Choroid plexus epithelial cell (primary cell): ENCODE measurements at places on chromosomes 16 and 17.

DNA sequence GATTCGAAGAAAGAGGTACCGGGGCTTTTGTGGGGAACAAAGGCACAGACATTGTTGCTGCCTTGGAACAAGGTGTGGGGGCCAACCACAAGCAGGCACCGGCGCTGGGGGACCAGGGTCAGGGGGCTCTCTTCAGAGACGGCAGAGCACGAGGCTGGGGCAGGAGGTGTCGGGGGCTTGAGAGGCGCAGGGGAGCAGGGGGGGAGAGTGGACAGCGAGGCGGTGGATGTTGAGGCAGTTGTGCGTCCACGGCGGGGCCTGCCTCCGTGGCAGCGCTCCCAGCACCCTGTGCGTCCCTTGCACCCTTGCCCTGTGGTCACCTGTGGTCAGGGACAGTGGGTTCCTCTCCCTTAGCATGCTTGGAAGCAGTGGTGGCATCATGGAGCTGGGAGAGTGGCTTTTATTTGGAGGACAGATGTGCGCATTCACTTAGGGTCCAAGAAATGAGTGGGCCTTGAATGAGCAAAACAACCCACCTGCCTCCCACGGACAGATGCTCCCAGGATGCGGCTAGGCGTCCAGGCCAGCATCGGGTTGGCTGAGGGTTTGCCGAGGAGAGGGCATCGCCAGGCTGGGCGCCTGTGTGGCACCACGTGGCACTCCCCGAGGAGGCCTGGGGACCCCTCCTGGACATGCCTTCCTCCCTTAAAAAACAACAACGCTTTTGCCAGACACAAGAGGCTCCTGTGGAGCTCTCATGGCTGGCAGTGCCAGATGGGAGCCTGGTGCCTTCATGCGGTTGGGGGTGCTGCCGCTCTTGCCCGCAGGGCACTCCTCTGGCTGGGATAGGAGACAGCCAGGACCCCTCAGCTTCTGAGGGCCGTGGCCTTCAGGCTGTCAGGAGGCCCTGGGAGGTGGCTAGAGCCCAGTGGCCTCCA, 113.0 kb downstream of the BANP start:
- DNase-seq: no peak

DNA sequence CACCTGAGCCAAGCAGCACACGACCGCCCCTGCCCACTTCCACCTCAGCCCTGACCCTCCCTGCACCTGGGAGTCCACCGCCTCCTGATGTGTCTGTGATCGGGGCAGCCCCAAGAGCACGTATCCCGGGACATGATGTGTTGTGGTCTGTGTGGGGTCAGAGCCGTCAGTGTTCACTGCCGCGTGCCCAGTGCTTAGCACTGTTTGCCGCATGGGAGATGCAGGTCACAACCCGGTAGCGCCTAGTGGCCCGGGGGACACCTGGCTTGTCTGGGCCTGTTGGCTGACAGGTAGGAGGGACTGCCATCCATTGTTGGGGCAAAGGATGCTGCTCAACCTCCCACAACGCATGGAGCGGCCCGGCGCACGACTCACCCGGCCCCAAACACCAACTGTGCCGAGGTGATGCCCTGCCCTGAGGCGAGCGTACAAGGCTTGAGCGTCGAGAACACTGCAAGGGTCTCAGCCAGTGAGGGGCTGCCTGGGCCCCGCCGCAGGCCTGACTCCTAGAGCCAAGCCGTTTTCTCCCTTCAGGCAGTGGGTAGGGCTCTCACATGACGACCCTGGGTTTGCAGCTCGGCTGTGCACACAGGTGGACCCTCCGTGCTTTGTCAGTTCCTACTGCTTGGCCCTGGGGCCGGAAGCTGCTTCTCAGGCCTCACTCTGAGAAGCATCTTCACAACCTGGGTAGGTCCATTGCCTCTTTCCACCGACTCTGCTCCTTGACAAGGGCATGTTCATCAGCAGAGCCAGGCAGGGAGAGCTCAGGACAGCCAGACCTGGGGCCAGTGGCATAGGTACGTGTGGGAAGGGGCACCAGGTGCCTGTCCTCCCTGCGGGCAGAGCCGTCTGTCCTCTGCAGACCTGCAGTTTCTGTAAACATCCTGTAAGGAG, 5.9 kb upstream of the C16orf95 start:
- DNase-seq: no peak

DNA sequence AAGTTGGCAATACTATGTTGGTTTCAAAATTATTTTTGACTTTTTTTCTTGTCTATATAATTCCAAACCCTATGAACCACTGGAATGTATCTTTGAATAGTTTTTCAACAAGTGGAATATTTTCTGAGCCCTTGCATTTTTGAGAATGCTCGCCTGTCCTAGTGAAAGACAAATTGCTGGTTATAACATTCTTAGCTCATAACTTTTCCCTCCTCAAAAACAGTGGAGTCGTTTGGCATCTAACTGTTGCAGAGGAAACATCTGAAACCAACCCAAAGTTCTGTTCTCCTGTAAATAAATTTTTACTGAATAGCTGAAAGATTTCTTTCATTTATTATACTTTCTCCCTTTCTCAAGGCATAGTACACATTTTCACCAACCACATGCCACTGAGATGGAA, 11.3 kb upstream of the COX10 start:
- DNase-seq: no peak

DNA sequence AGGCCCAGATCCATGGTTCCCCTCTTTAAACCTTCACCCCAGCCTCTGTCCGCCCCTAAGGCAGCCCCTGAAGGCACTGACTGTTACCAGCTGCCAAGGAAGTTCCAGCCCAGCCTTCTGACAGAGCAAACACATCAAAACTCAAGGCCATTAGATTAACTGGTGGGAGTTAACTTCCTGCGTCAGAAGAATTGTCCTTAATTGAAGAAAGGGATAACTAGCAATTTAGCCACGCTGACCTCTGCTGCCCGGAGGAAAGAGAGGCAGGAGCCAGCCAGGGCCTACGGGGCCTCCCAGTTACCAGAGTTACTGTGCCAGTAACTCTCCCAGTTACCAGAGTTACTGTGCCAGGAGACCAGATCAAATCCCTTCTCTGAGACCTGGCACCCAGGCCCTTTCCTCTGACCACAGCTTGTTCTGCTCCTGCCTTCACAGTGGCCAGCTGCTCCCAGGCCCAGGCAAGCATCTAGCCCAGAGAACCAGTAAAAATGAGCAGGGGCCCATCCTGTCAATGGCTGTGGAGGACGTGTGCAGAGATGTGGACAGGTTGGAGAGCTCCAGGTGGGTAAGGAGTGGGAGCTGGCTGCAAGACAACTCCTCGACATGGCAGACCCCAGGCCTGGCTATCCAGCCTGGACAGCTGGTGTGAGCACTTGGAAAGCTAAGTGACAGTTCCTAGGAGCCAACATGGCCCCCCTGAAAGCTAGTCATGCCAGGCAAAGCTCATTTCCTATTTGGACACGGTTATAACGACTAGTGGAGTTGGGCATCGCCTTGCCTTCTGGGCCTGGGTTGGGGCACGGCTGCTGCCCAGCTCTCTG, 2.8 kb upstream of the PITPNM3 start:
- no peak for DNase-seq

DNA sequence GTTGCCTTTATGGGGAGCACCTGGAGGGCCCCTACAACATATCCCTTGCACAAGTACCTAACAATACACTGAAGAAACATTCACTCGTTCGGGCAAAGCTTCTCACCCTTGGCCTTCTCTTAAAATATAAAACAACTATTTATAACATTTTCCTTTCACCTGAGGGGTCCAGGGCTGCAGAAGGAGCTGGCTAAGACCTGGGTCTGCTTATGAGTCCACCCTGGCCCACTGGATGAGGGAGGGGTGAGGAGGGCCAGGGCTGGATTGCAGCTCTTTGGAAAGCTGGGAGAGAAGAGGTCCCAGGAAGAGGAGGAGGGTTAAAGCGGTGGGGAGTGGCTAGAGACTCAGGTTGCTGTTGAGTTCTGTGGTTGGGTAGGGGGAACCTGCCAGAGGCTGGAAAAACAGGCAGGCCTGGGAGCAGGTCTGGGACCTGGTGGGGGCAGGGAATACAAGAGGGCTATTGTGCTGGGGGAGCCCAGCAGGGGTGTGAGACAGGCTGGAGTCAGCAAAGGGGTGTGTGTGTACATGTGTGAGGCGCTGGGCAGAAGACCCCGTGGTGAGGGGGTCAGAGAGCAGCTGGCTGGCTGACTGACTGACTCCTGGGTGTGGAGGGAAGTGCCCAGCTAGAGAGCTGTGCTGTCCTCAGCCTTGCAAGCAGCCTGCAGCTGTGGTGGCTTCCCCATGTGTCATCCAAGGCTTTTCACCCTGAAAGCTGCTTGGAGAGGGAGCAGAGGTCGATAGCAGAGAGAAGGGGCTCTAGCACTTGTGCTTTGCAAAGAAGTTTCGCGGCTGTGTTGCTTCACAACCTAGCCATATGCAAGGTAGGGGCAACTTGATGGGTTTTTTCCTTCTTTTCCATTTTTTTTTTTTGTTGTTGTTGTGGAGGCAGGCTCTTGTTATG, 10.2 kb upstream of the MRC2 start:
- peak; percentile 80 for DNase-seq

DNA sequence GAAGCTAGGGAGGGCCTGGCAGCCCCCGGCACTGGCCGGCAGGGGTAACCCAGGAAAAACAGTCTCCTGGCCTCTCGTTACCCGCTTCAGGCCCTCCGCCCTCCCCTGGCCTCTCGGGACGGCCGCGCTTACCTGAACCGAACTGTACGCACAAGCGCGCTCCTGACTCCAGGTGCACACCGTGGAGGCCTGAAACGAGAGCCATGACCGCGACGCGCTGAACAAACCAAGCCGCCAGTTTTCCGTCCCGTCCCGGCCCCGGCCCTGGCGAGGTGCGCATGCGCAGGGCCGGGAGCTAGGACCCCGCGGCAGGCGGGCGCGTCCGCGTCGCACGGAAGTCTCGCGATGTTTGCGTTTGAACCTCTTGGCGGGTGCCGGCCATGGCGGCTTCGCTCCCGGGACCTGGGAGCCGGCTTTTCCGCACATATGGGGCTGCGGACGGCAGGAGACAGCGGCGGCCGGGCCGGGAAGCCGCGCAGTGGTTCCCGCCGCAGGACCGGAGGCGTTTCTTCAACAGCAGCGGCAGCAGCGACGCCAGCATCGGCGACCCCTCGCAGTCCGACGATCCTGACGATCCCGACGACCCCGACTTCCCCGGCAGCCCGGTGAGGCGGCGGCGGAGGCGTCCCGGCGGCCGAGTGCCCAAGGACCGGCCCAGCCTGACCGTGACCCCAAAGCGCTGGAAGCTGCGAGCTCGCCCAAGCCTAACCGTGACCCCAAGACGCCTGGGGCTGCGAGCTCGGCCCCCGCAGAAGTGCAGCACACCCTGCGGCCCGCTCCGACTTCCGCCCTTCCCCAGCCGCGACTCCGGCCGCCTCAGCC, at the start of gene HASPIN:
HASPIN (plus strand) TSS at position 348 of the 822 bp plus-strand sequence; CDS start at position 381, 33 bp downstream.
- peak; percentile 89 for DNase-seq

DNA sequence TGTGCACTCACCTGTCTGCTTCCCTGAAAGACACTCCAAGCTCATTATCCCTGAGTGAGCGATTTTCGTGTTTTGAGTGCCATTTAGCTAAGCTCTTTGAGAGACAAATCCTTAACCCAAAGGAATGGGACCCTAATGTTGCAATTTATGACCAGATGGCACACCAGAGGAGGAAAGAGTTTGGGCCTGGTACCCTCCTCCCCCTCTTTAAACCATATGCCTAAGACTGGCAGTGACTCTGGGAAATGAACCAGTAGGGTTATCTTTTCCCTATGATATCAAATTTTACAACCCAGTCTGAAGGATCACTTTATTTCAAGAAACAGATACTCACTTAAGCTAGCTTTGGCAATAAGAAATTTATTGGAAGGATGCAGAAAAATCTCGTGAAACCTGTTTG, 550.4 kb downstream of the TOX3 start:
- no peak for DNase-seq

GRCh38 chr16:78705694-78706093, 606.2 kb downstream of the WWOX start:
- peak; percentile 34 for DNase-seq

DNA sequence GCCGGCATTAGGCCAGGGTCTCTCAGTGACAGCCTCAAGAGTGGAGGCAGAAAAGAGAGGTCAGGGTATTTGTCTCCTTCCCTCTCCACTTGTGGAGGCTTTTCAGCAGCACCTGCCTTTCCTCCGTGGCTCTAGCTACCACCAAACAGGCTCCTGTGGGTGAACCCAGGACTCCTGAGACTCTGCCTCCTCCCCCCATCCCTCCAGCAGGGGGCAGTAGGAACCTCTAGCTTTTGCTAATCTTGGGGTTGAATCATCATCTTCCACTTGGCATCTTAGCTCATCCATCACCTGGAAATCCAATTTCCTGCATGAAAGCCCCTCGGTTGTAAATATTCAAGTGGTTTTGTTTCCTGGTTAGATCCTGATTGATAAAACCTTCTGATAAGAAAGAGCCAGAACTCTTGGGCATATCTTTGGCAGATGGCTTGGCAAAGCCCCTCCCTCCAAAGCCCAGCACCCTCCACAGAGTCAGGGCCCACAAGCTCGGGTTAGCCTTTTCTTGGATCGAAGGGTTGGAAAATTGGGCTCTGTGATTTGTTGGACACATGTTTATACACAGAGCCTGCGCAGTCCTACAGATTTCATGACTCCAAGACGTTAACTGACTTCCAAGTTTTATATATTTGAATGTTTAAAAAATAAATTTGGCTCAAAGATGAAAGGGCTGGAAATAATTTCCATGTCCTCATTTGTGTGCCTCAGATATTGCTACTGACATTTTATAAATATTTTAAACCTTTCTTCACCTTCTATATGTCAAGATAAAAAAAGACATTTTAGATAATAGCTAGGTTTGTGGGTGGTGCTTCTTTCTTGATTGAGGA, 322.1 kb downstream of the MAP2K4 start:
- peak; percentile 45 for DNase-seq

DNA sequence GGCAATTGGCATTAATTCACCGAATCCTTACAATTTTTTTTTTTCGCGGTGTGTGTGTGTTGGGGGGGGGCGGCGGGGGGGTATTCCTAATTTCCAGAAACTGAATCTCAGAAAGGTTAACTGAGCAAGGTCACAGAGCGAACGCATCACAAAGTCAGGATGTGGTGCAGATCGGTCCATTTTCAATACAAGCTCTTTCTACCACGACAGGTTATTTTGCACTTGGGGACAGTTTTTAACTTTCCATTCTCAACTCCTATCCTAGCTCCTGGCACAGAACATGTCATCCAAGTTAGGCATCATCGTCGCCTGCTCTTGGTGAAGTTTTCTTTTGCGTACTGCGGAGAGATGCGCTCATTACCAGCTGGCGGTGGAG, 15.4 kb upstream of the ERN1 start:
- no peak for DNase-seq

DNA sequence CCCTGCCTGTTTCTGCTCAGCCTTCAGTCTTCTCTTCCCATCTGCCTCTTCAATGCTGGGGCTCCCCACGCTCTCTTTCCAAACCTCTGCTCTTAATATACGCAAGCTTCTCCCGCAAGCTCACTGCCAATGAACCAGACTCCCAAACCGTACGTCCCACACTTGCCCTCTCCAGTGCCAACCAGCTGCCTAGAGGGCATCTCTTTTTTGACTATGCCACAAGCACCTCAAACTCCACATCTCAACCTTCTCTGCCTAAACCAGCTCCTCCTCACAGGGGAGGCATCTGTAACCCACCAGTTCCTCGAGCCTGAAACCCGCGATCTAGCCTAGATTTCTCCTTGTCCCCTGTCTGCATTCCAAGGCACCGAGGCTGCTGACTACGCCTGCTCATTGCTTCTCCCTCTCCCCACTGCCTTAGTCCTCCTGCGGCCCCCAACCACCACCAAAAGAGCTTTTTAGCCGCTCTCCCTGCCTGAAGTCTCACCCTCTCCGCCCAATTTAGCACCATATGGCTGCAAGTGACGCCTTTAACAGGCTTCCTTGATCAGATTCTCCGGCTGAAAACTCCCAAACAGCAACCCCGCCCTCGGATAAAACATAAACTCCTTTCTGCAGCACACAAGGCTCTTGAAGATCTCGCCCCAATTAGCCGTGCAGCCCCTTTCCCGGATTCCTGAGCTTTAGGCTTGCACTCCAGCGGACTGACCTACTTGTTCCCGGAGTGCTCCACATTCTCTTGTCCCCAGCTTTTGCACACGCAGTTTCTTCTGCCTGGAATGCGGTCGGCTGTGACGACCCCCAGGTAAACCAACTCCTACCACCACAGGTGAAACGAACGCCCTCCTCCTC, 1.5 kb downstream of the GGA2 start:
- peak; percentile 33 for DNase-seq
